Subcutaneous preadipocyte (primary cell): ENCODE measurements at places on chromosomes 1 and 21. TPM values are rescaled to one million over a fixed set of nuclear protein-coding genes. Genes with fewer than 3 reads are reported as not detected.

Gene PLD5
- total RNA-seq = not detected in 2 replicates

Gene SPRR4
- not detected in 2 replicates for total RNA-seq

Gene ZNF593OS
- under 0.01 TPM in 1 of 2 replicates, not detected in the other for total RNA-seq

Gene PCAT6
- total RNA-seq = not detected in 2 replicates

Gene PM20D1
- not detected in 2 replicates for total RNA-seq

Gene ARHGEF10L
- total RNA-seq = 16.5 and 17.2 TPM in 2 replicates
